ENCODE measurements at places on chromosomes 16 and 17.
A peak's percentile ranks its signal among the peaks of the same experiment; 100 is the strongest.

DNA sequence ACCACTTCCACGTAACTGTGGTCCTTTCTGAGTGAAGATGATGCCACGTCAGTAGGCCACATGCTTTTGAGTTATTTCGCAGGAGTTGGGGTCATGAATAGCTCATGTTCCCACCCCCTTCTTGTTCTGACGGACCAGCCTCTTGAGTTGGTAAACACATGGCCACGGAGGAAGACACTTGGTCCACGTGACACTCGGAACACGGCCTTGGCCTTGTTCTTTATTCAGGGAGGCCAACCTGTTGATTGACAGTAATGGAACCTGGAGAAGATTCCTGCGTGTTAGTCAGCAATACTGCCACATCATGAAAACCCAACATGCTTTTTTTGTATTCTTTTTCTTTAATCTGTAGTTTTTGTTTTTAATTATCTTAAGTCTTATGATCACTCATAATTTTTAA lies 56.3 kb downstream of the SEC14L1 start:
- DNase-seq = no peak

- peak; percentile 83 for DNase-seq
Measured at GRCh38 chr17:44086364-44087311, 16.1 kb downstream of the G6PC3 start.

GRCh38 chr16:85611444-85612190 lies 1.5 kb upstream of the GSE1 start:
- peak; percentile 77 for DNase-seq

GRCh38 chr17:51618476-51618875 lies 358.1 kb downstream of the UTP18 start:
- DNase-seq = no peak

DNA sequence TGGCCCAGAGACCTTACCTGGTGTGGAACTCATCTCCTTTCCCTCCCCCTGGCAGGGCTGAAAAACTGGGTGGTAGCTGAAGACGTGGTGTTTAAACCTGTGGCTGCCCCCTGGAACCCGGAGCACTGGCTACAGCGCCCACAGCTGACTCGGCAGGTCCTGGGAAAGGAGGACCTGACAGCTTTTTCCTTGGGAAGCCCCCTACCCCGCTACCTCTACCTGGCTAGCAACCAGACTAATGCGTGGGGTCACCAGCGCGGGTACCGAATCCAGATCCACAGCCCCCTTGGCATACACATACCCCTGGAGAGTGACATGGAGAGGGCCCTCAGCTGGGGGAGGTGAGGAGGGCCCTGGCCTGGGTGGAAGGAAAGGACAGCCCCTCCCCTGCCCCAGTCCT lies 2.0 kb upstream of the AOC3 start:
- DNase-seq = no peak

GRCh38 chr16:10138881-10139280 lies 43.3 kb downstream of the GRIN2A start:
- no peak for DNase-seq

- DNase-seq = peak; percentile 9
Measured at GRCh38 chr17:47698749-47699535, 5.0 kb downstream of the TBKBP1 start.

GRCh38 chr17:32713081-32713480 lies 163.8 kb downstream of the MYO1D start:
- no peak for DNase-seq

DNA sequence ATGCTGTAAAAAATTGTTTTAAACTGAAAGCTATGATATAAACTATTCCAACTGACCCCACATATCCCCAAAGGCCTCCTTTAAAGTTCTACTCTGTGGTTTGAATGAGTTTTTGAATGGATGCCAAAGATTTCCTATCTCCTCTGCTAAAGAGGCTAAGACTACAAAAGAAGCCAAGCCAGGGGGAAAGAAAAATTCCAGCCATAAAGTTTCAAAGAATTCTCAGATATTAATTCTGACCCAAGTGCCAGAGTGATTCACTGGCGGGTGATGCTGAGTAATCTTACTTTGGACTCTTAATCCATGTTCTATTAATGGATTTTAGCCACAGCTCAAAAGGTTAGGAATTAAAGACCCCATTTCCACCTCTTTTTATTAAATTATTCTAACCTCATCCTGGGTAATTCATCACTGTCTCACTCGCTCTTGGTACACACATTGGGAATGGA lies 60.7 kb downstream of the HS3ST3A1 start:
- no peak for DNase-seq

GRCh38 chr17:18059283-18059682 lies 20.1 kb downstream of the GID4 start:
- DNase-seq = no peak

DNA sequence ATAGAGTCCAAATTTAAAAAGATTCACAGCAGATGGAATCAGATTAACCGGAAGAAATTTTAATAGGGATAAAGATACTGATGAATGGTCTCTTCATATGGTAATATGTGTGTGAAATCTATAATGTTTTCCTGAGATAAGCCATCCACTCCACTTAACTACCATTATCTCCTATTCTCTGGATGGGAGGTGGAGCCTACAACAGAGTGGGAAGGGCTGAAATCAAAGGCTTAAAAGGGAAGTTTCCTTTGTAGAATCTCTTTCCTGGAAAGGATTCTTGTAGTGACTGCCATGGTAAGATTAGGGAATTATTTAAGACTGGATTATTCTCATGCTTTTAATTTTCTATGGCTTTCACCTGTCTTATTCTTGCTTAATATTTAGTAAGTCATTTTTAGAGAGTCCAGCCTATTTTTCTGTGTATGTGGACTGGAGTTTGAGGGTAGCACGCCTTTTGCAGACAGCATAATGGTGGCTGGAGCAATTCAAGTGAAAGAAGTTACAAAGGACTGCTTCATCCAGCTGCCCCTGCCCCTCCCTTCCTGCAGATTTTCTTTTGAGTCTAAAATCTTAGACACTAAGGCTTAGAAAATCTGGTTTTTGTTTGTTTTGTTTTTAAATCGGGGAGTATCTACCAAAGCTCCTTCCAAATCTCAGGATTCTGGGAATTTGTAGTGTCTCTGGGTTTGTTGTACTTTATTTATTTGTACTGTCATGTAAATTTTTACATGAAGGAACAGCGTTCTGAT lies 26.5 kb downstream of the KAT7 start:
- DNase-seq = no peak

DNA sequence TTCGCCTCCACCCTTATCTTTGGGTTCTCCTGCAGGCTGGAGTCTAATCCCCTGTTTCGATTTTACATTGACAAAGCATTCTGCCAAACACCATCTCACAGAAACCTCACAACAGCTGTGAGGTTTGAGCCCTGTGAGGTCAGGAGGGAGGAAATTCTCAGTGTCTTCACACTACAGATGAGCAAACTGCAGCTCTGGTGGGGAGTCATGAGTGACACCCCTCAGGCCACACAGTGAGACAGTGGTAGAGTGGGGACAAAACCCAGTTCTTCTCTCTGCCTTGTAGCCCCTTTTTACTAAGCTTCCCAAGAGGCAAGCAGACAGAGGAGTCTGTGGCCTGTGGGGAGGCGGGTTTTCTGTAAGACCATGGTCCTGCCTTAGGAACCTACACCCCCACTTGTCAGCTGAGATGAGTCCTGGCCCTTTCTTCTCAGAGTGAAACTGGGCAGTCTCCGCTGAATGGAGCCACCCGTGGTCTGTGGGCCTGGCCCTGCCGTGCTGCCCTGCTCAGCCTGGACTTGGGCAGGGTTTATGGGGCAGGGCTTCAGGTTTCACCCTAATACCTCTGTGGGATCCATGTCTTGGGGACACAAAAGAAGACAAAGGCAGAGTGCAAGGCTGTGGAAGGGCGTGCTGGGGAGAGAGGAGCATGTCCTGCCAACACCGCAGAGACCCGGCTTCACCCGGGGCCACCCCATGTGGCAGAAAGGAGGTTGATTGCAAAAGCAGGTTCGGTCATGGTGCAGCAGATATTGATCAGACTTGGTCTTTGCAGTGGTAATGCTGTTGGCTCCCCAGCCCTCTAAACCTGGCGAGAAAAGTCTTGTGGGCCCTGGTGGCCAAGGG lies 59.0 kb downstream of the ABR start:
- DNase-seq = no peak

- DNase-seq = no peak
Measured at GRCh38 chr17:10177913-10178505, 20.4 kb downstream of the GAS7 start.

DNA sequence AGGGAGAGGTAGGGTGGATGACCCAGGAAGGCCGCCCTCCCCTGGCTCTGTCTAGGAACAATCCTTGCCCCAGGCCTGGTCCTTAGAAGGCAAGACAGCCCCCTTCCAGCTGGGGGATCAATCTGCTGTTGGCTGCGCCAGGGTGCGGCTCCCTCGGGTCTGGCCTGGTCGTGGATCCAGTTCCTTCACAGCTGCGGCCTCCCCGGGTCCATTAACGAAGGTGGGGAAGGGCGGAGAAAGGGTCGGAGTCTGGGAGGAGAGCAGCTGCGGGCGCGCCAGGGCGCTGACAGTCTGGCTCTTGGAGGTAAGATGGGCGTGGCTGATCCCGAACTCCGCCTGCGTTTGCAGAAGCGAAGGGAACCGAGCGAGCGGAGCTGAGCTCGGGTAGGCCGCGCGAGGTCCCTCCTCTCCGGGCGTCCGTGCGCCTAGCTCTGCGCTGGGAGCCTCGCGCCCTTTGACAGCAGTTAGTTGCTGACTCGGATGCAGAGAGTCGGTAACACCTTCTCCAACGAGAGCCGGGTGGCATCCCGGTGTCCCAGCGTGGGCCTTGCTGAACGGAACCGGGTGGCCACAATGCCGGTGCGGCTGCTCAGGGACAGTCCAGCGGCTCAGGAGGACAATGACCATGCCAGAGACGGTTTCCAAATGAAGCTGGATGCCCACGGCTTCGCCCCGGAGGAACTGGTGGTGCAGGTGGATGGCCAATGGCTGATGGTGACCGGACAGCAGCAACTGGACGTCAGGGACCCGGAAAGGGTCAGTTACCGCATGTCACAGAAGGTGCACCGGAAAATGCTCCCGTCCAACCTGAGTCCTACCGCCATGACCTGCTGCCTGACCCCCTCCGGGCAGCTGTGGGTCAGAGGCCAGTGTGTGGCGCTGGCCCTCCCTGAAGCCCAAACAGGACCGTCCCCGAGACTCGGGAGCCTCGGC lies at the start of gene HSPB9:
Gene HSPB9, plus strand, starts transcription at position 434 of the 933 bp plus-strand sequence. Its CDS starts 47 bp downstream, at position 481.
- peak; percentile 88 for DNase-seq

DNA sequence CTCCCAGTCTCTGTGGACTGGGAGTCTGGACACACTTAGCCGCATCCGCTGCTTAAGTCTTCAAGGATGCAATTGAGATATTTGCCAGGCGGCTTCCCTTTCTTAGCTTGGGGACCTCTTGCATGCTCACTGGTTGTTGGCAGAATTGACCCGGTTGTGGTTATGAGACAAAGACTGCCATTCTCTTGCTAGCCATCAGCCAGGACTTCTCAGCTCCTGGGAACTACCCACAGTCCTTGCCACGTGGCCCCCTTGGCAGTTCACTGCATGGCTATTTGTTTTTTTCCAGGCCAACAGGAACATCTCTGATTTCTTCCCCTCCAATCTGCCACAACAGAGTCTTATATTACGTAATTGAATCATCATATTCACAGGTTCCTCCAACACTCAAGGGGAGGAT lies 25.5 kb downstream of the CACNG4 start:
- DNase-seq = no peak

GRCh38 chr17:67281053-67281452 lies 36.1 kb upstream of the HELZ start:
- no peak for DNase-seq

DNA sequence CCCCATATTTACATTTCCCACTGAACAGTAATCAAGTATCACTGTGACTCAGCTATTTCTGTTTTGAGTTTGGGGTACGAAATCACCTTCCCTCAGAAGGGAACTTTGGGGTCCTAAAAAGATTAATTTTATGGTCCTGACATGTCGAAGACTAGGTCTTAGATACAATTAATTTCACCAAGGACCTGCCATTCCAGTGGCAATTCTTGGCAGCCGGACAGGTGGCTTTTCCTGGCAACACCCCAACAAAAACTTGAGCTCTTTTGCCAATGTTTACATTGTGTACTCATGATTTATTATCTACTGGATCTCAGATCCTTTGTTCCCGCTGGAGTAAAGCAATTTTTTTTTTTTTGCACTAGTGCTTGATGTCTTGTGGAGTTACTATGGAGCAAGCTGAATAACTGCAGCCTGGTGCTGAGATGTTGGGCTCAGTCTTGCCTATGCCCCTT lies 14.4 kb downstream of the SLFN5 start:
- peak; percentile 88 for DNase-seq

- DNase-seq = no peak
Measured at GRCh38 chr16:1333854-1334700, 632 bp downstream of the BAIAP3 start.

- peak; percentile 96 for DNase-seq
Measured at GRCh38 chr17:51118330-51119195, 2.1 kb downstream of the SPAG9 start.

DNA sequence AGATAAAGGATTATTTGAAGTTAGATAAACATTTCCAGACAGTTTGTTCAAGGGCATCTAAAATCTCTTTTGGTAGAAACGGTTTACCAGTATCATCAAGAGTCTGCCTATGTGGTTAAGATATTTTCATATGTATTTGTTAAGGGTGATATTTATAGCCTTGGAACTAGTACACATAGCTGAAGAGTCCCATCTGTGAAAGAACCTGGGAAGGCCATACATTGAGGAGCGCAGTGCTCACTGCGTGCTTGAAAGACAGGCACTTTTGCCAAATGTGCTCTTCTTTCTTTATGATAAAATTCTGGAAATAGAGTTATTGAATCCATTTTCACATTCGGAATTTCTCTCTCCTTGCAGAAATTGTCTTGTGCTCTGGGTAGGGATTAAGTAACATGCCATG lies 7.7 kb downstream of the IGSF6 start:
- DNase-seq = no peak

DNA sequence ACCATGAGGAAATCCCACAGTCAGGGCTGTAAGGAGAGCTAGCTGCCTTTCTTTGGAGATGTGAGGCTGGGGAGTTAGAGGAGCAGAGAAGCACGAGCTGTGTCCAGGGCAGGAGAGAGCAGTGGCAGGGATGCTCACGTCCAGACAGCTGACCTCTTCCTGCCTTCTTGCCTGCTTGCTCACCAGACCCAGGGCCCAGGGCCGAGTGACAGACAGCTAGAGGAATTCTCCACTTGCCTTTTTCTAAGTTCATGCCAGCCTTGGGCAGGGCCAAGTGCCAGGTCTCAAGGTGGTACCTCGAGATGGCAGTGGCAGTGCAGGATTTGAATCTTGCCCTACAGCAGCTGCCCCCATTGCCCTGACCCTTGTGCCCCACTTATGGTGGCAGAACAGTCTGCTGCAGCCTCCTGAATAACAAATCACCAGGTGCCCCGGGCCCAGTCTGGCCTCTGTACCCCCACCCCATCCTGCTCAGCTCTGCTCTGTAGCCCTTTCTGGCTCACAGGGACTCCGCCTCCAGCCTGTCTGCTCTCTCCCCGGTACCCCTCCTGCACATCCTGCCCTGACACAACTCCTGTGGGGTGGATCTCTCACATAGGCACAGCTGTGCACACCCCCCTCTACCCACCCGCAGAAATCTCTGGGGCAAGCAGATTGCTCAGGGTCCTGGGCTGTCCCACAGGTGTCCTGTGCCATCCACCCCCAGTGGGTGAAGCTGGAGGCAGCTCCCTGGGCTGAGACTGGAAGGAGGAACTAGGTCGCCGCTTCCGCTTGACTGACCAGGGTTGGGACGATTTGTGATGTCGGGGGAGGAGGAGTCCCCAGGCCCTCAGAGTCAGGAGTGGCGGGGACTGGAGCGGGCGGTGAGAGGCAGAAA lies 25.9 kb downstream of the GRIN2C start:
- DNase-seq = no peak
